ENCODE measurements at places on chromosomes 1 and 21. TPM values are rescaled to one million over a fixed set of nuclear protein-coding genes. Genes with fewer than 3 reads are reported as not detected.

DNA sequence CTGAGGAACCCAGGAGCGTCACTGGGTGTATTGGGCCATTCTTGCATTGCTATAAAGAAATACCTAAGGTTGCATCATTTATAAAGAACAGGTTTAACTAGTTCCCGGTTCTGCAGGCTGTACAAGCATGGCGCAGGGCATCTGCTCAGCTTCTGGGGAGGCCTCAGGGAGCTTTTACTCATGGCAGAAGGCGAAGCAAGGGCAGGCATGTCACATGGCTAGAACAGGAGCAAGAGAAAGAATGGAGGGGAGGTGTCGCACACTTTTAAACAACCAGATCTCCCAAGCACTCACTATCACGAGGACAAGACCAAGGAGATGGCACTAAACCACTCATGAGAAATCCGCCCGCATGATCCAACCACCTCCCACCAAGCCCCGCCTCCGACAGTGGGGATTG, 65.2 kb downstream of the PSMG1 start:
- DNase-seq, result no peak

Gene RGS1
- 12.0 TPM for total RNA-seq

GRCh38 chr1:11789126-11790067, 16.4 kb downstream of the MTHFR start:
- no peak for DNase-seq

GRCh38 chr1:94908190-94908589, 18.7 kb downstream of the CNN3 start:
- no peak for DNase-seq

Gene ARHGAP29
- total RNA-seq, result not detected

DNA sequence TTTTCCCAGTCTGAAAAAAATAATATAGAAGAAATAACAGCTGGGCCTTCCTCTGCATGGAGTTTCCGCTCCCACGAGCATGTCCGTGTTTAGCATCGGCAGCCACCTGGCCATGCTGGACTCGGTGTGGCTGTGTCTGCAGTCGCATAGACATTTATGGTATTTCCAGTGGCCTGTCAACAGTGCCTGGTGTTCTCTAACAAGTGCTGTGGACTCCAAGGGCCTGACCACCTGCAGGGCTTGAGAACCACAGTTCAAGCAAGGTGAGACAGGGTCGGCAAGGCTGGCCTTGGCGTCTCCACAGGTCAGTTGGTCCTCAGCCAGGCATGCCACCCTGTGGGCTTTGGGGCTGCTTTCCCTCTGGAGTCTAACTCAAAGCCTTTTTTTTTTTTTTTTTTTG, 124.8 kb downstream of the PGBD5 start:
- DNase-seq, result no peak

GRCh38 chr1:225877580-225877979, 4.6 kb downstream of the TMEM63A start:
- DNase-seq, result no peak

Measured in activated T-helper 1 cell treated with anti-CD3 and anti-CD28 coated beads, Interleukin-12 subunit alpha, Interleukin-12 subunit beta, Interleukin-2, Interleukin-4 antibody, amounts not matched to agents 30 ng/mL and 10 ng/mL and 1 ng/mL, durations not matched to agents 14 hours and 24 hours and 36 hours (primary cell).